Activated T-helper 1 cell treated with anti-CD3 and anti-CD28 coated beads, Interleukin-12 subunit alpha, Interleukin-12 subunit beta, Interleukin-2, Interleukin-4 antibody, amounts not matched to agents 30 ng/mL and 10 ng/mL and 1 ng/mL, durations not matched to agents 14 hours and 24 hours and 36 hours (primary cell): ENCODE measurements at places on chromosomes 6 and 20.

- DNase-seq, result no peak
Observed at GRCh38 chr6:165605901-165606739, 56.9 kb downstream of the PDE10A start.

GRCh38 chr6:25165800-25166199, 113.4 kb upstream of the CARMIL1 start:
- DNase-seq, result no peak

DNA sequence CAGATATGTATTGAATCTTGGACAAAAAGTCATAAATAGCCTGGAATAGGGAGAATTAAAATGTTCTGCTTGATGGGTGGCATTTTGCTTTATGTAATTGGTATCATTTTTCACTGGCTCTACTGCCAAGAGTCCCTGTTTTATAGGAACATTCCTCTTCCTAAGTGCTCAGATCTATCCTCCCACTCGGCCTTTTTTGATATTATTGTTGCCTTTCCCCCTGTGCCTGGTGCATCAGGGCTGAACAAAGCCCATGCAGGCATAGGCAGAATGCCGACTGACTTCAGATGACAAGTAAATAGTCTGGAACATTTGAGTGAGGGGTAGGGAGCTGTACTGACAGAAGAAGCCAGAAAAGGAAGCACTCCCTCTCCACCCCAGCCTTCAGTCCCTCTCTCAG, 127.0 kb downstream of the PKHD1 start:
- DNase-seq, result no peak

DNA sequence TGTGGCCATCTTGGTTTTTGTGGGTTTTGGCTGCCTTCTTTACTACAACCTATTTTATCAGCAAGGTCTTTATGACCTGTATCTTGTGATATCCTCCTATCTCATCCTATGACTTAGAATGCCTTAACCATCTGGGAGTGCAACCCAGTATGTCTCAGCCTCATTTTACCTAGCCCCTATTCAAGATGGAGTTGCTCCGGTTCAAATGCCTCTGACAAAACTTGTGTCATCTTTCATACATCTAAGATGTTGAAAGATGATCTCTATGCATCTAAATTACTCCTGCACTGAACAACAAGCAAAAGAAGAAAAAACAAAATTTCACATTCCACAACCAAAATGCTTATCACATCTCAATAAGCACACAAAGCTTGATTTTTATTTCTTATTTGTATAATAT, 129.5 kb upstream of the CNR1 start:
- DNase-seq, result no peak

GRCh38 chr20:63416631-63417030, 55.5 kb upstream of the CHRNA4 start:
- no peak for DNase-seq

DNA sequence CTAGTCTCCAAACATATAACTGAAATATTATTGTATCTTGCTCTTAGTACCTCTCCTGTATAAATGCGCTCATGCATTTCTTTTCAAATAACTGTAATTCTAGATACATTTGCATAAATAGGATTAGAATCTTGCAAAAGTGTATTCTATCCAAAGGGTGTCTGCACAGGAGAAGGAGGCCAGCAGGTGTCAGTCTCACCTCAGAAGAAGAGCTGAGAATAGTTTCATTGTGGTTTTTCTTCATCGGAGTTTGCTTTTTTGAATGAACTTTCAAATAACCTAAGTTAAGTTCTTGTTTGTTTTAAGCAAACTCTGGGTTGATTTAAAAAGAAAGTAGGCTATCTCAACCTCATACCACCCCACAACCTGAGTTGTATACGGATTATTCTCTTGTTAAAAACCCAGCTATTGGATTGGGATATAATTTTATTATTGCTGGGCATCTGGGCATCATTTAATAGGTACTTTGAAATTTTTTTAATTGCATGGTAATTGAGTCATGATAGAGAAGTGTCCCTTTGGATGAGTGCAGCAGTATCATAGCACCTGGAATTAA, 125.0 kb upstream of the MLIP start:
- no peak for DNase-seq

GRCh38 chr20:2168946-2169345, 67.3 kb downstream of the STK35 start:
- DNase-seq, result no peak

- DNase-seq, result no peak
Observed at GRCh38 chr6:134539865-134540323, 222.0 kb upstream of the SGK1 start.

GRCh38 chr6:36695414-36695813, 2.2 kb upstream of the RAB44 start:
- DNase-seq, result no peak

DNA sequence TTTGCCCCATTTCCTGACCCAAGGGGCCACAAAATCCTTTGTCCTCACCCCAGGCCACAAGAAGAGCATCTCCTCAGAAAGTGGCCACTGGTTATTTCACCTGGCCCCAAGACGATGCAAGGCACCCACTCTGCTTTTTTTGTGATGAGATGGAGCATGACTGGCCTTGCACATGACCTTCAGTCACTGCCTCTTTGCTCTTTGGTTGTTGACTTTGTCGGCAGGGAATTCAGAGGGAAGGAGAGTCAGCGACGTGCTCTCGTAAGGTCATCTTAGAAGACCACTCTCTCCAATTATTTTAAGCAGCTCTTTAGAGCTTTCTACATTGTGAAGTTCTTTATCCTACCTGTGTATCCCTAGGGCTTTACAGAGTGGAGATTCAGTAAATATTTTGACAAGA, 306.7 kb downstream of the PLCB1 start:
- no peak for DNase-seq

DNA sequence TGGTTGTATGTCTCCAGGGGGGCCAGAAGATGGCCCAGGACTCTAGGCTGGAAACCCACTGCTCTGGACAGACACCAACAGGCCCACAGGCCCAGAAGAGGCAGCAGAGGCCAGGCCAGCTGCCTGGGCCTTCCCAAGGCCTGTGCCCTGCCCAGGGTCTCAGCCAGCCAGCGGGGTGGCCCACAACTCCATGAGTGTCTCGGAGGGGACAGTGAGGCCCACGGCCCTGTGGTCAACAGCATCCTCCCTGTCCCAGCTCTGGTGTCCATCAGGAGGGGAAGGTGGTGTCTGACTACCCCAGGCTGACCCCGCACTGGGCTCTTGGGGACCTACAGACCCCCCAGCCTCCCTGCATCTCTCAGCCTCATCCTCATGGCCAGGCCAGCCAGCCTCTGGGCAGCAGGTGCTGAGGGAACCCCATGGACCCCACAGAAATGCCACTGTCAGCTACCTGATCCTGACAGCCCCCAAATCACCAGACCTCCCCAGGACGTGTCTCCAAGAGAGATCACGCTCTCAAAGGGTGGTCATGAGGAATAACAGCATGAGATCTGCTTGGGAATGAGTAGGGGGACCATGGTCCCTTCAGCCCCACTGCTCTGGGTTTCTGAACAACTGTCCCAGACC, 112.4 kb downstream of the NOL4L start:
- no peak for DNase-seq

- DNase-seq, result no peak
Observed at GRCh38 chr6:168643401-168643800, 202.4 kb downstream of the SMOC2 start.

DNA sequence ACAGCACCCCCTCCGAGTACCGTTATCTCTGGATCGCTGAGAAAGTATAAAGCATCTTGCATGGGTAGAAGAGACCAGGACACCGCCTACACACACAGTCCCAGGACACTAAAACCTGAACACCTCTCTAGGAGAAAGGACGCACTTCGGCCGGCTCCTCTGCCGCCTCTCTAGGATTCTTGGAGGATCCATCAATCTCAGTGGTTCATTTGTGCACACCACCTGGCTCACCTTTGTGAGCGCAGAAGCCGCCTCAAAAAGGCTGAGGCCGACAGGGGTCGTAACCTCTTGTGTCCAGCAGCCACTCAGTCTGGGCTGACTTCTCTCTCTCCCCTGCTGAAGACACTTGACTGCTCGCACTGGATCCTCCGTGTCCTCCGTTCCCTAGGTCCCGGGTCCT, 13.5 kb downstream of the ZSCAN23 start:
- no peak for DNase-seq

GRCh38 chr6:114344246-114344970, 1.6 kb upstream of the HS3ST5 start:
- DNase-seq, result no peak

- DNase-seq, result no peak
Observed at GRCh38 chr6:135499441-135500340, 2.2 kb upstream of the AHI1 start.

- no peak for DNase-seq
Observed at GRCh38 chr6:165588515-165588914, 74.5 kb downstream of the PDE10A start.

- DNase-seq, result no peak
Observed at GRCh38 chr20:31605902-31606803, 1.1 kb downstream of the ID1 start.

DNA sequence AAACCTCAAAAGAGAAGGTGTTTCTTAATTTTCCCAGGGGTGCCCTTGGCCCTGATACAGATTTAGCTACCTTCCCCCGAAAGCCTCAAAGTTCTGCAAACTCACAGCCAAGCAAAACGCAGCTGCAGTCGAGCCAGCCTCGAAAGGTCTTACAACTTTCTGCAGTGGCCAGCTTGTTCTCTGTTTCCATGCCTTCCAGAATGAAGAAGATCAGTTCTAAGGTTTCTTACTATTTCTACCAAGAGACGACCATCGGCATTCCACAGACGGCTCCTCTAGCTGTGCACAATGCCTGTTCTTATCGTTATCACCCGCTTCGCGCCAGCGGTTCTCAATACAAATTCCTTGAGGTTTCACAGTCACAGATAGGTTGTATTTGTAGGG, 28.5 kb upstream of the CCR6 start:
- DNase-seq, result no peak

GRCh38 chr6:27144740-27145079, 102.8 kb upstream of the PRSS16 start:
- DNase-seq, result no peak

DNA sequence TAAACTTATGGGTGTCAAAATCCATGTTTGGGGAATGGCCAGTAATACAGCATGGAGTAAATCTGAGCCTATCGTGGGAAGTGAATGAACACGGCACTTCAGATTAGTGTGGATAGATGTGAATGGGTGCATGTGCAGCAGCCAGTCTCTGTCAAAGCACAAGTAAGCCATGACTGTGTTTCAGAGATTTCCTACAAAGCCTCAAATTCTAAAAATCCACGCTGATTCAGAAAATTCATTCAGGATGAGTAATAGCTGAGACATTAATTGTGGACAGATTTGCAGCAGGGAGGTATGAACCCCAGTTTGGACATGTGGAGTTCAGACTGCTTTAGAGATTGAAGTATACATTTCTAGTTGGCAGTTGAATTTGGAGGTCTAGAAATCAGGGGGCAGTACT, 115.1 kb downstream of the QKI start:
- DNase-seq, result no peak

GRCh38 chr6:167341665-167342655, 17.1 kb downstream of the TTLL2 start:
- DNase-seq, result no peak

- DNase-seq, result no peak
Observed at GRCh38 chr6:149324428-149324827, 6.9 kb downstream of the TAB2 start.

- DNase-seq, result no peak
Observed at GRCh38 chr20:13243826-13244376, 22.8 kb downstream of the ISM1 start.

- no peak for DNase-seq
Observed at GRCh38 chr6:63744810-63745209, 109.2 kb downstream of the PHF3 start.

DNA sequence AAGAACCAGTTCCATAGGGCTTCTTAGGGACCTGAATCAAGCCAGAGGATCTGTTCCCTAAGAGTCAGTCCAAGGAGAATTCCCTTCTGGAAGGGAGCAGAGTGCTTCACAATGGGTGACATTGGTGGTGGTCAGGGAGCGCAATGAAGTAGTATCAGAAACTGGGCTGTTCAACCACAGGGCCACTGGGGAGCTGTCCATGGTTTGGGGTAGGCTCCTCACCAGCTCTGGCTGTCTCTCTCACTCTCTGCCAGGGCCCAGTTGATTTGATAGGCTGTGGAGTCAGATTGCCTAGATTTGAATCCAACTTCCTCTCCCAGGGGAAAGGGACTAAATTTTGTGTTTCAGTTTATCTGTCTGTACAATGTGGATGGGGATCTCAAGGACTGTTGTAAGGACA, 36.7 kb upstream of the CHD6 start:
- no peak for DNase-seq

DNA sequence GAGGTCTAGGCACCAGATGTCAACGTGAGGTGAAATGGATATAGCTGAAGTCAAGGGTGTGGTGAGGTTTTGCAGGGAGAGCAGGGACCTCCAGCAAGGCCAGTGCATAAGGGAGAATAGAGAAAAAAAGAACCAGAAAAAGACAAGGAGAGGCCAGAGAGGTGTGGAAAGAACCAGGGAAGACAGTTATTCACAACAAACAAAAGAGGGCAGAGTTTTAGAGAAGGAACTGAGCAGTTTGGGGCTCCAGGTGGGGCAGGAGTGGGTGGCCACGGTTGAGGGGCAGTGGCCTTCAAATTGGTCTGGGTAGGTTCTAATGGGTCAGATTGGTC, 11.6 kb upstream of the NQO2 start:
- DNase-seq, result no peak

DNA sequence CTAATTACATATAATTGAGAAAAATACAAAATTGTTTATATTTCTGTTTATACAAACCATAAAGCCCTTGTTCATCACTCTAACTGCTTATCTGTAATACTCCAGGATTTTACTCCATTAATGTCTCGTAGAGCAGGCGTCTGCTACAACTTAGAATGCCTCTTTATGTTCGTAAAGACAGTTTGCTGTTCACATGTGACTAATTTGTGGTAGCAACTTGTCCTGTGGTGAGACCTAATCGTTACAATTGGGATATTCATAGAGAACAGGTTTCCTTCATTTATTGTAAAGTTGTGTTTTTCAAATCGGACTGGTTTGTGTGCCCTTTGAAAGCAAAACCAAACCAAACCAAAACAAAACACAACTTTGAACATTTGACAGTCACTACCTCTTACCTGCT, 149.7 kb downstream of the ASCC3 start:
- DNase-seq, result no peak

DNA sequence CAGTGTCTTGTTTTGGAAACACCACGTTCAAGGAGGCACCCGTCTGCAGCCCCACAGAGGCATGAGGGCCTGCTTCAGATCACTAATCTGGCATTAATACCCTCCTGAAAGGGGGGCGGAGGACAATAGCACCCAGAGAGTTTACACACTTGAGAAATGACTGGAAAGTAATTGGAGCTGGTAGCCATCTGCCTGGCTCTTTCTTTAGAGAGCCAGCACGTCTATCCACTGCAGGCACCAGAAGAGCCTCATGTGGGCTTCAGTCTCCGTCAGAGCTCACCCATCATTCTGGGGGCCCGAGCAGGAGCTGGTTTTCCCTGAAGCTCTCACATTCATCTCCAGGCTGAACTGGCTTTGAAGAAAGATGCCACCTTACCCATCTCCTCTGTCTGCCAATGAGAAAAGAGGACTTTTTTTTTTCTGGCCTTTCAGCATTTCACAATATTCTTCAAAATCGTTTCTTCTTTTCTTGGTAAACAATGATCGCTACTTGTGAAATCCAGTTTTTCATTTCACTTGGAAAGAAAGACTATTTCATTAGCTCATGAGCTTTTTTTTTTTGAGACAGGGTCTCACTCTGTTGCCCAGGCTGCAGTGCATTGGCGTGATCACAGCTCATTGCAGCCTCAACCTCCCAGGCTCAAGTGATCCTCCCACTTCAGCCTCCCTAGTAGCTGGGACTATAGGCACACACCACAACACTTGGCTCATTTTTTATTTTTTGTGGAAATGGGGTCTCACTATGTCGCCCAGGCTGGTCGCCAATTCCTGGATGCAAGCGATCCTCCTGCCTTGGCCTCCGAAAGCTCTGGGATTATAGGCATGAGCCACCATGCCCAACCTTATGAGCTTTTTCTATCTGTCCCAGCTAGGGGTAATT, 124.7 kb upstream of the ZNF217 start:
- no peak for DNase-seq
